Omental fat pad (tissue), 4 donors: ENCODE measurements at places on chromosomes 1 and 21. TPM values are rescaled to one million over a fixed set of nuclear protein-coding genes. Genes with fewer than 3 reads are reported as not detected.

- DNase-seq: no peak
Measured at GRCh38 chr1:39104158-39105060, 78.3 kb downstream of the NDUFS5 start.

DNA sequence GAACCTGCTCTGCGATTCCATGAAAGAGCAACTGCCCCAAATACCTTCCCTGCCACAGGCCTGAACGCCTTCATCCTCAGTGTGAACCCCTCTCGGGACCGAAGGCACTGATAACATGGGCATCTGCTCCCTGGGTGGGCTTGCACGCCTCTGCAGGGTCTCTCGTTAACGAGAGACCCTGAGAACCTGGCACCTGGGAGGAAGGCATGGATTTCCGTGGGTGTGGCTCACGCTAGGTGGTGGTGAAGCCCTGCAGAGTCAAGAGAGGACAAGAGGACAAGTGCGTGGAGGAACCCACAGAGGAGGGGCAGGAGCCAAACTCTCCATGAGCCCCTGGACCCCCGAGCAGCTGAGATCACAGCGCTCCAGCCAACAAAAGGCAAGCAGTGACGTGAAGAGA, 26.8 kb upstream of the COL6A2 start:
- DNase-seq: peak; percentile 14

DNA sequence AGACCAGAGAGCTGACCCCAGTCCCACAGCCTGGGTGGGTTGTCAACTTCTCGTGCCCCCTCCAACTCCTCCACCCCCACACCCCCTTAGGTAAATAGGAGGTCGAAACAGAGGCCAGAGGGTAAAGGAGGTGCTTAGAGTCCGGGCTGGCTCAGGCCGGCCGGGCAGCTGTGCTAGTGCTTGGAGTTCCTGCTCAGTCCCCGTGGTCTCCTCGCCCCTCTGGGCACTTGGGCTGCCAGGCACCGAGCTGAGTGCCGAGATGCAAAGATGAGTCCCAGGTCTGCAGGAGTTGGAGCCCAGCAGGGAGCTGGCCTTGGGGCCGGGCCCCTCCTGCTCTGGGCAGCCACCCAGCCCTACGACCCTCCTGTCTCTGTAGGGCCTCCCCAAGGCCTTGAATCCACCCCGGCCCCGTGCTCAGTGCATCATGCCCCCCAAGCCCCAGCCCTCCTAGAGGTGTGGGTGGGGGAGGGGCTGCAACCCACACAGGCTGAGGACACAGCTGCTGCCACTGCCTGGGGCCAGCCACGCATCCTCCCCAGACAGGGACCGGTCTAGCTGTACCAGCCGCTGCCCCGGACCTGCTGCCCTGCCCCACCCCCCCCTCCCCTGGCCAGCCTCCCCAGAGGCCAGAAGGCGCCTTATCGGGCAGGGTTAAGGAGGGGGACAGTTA, 1.9 kb downstream of the SMIM1 start:
- no peak for DNase-seq

- no peak for DNase-seq
Measured at GRCh38 chr1:41478118-41478748, 6.2 kb downstream of the EDN2 start.

DNA sequence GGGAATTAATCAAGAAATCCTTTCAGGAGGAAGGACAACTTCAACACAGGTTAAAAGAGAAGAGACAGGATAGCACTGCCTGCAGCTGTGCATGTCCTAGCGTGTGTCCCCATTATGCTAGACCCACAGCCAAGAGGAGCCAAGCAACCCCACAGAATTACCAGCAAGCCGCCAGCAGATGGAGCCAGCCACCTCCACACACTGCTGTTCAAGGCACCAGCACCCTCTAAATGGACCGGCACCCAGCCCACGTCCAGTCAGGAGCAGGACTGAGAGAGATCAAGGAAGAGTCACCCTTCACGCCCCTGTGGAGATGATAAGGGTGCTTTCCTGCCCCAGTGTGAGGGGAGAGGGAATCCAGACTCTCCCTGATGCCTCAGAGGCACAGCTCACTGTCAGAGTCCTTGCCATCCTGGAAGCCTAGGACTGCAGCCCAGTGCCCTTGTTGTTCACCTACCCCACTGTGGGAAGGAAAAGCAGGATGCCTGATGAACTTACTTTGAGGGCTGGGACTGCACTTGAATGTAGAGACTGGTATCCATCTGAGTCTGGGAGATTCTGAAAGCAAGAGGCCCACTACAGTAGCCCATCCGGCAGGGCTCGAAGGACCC, 37.1 kb upstream of the CTTNBP2NL start:
- peak; percentile 62 for DNase-seq

- no peak for DNase-seq
Measured at GRCh38 chr1:236338096-236338495, 56.0 kb upstream of the EDARADD start.

GRCh38 chr1:187630653-187631380, 802.1 kb downstream of the PLA2G4A start:
- no peak for DNase-seq

GRCh38 chr1:180092931-180093650, 61.6 kb upstream of the QSOX1 start:
- DNase-seq: no peak

- no peak for DNase-seq
Measured at GRCh38 chr1:154346276-154346917, 21.1 kb downstream of the ATP8B2 start.

- DNase-seq: peak; percentile 28
Measured at GRCh38 chr1:108877348-108878159, 769 bp downstream of the GPSM2 start.

Gene SHE
- total RNA-seq: 77.9 TPM

Gene SPATA46
- not detected for total RNA-seq
